ENCODE measurements at places on chromosomes 5 and 9. TPM values are rescaled to one million over a fixed set of nuclear protein-coding genes. Genes with fewer than 3 reads are reported as not detected.

GRCh38 chr5:93789173-93790067 lies 48.0 kb upstream of the POU5F2 start:
- no peaks in the 10 kb centered on the region for H3K4me1 ChIP-seq
- H3K36me3 ChIP-seq = no peaks in the 10 kb centered on the region
- H3K27me3 ChIP-seq = no peaks in the 10 kb centered on the region
- H3K27ac ChIP-seq = no peak overlapping the region
- no peak overlapping the region for H3K4me3 ChIP-seq
- DNase-seq = no peak

GRCh38 chr9:97425336-97425972 lies 13.6 kb downstream of the TDRD7 start:
- H3K4me1 ChIP-seq = no peaks in the 10 kb centered on the region
- no peak overlapping the region for H3K27ac ChIP-seq
- H3K4me3 ChIP-seq = no peak overlapping the region
- no peak for DNase-seq
- H3K27me3 ChIP-seq = no peaks in the 10 kb centered on the region

Gene UGT3A2
- total RNA-seq = not detected

GRCh38 chr5:124797665-124798087 lies 51.2 kb upstream of the ZNF608 start:
- no peaks in the 10 kb centered on the region for H3K36me3 ChIP-seq
- H3K4me3 ChIP-seq = no peak overlapping the region
- no peaks in the 10 kb centered on the region for H3K4me1 ChIP-seq
- no peak for DNase-seq

- H3K27me3 ChIP-seq = no peaks in the 10 kb centered on the region
- no peak overlapping the region for H3K4me3 ChIP-seq
- no peak overlapping the region for H3K27ac ChIP-seq
- DNase-seq = no peak
Observed at GRCh38 chr5:9108162-9108561, 437.7 kb downstream of the SEMA5A start.

GRCh38 chr5:53201746-53202145 lies 92.2 kb upstream of the MOCS2 start:
- DNase-seq = no peak
- H3K27me3 ChIP-seq = peaks cover 5% of the 10 kb centered on the region
- no peaks in the 10 kb centered on the region for H3K36me3 ChIP-seq
- H3K27ac ChIP-seq = no peak overlapping the region

Gene CTSV
- total RNA-seq = 0.24 TPM

DNA sequence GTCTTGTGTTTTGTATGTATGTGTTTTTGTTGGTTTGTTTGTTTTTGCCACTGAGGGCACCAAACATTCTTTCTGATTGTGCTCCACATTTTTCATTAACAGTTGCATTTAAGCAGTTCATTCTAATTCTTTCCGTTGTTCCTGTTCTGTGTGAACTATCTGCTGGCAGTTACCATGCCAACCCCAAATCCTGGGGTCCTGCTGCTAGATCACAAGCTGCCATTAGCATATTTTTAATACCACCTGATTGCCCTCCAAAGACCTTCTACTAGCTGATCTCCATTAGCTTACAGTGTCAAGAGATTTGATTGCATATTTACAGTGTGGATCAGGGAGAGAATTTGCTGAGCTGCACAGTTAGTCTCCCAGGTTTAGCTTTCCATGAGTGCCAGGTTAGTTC lies 40.6 kb upstream of the STARD4 start:
- no peak overlapping the region for H3K4me3 ChIP-seq
- peaks cover 2% of the 10 kb centered on the region for H3K27me3 ChIP-seq
- H3K27ac ChIP-seq = no peak overlapping the region
- DNase-seq = no peak
- peaks cover 4% of the 10 kb centered on the region for H3K36me3 ChIP-seq

DNA sequence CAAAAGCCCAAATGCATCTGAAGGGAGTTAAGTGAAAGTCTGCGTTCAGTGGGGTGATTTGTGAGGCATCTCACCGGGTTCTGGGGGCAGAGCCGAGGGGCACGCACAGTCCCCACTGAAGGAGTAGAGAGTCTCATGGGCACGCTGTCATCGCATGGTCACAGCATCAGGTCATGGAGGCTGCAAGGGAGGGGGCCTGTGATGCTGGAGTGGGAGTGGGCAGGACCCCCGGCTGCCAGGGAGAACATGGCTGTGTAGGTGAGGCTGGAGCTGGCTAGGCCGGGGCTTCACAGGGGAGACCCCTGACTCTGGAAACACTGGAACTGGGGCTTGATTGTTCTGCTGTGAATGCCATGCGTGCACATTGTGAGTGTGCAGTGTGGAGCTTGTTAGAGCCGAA lies 360.5 kb downstream of the IRX2 start:
- no peaks in the 10 kb centered on the region for H3K4me1 ChIP-seq
- H3K27me3 ChIP-seq = no peaks in the 10 kb centered on the region

- H3K27ac ChIP-seq = peak overlapping the region; percentile 29
- H3K4me1 ChIP-seq = no peaks in the 10 kb centered on the region
- DNase-seq = no peak
- no peaks in the 10 kb centered on the region for H3K36me3 ChIP-seq
Observed at GRCh38 chr5:10662083-10662482, 98.2 kb downstream of the ANKRD33B start.

DNA sequence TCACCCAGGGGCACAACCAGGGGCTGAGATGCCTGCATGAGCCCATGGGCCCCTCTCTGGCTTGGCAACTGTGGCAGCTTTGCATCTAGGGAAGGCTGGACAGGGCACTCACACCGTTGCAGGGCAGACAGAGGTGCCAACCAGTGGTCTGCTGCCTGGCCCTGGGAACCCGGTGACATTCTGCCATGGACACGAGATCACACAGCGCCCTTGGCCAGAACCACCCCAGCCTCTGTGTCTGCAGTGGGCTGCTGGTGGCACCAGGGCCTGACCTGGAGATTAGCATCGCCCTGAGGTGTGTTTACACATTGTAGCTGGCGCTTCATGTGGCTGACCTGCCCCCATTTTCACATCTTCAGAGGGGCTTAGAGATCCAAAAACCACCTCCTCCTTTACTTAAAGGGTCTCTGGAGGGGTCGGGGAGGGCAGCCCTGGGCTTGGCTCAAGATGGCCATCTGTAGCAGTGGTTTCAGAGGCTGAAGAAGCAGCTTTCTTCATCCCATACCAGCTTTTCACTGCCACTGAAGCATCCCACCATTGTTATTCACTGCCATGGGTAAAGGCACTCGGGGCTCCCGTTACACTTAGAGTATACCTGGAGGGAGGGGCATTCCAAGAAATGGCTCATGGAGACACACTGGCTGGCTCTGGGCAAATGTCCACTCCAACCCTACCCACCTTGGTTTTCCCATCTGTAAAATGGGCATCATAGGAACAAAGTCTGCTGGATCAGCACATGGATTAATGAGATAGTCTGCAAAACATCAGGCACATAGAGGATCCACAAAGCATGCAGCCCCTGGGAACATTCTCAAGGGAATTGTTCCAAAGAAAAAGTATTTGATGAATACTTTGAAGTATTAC lies 11.4 kb downstream of the DCANP1 start:
- no peak for DNase-seq
- no peak overlapping the region for H3K4me3 ChIP-seq
- H3K4me1 ChIP-seq = no peaks in the 10 kb centered on the region

- H3K27ac ChIP-seq = no peak overlapping the region
- H3K27me3 ChIP-seq = no peaks in the 10 kb centered on the region
- H3K4me3 ChIP-seq = no peak overlapping the region
- H3K4me1 ChIP-seq = peaks cover 30% of the 10 kb centered on the region
- peaks cover 41% of the 10 kb centered on the region for H3K36me3 ChIP-seq
- DNase-seq = no peak
Observed at GRCh38 chr9:93020151-93020550, 38.4 kb upstream of the SUSD3 start.

DNA sequence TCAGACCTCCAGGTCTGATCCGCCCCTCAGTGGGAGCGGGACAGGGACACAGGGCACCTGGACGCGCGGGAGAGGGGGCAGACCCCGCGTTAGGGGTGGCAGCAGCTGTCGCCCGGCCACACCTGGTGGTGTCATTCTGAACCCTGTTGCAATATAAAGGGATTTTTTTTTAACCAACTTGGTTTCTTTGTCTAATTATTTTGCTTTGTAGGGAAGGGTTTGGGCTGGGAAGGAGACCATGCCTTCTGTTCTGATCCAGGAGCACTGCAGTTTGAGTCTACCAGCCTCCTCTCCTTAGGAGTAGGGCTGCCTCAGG lies 10.9 kb upstream of the ASS1 start:
- H3K27me3 ChIP-seq = peaks cover 24% of the 10 kb centered on the region
- no peak overlapping the region for H3K4me3 ChIP-seq
- no peak for DNase-seq
- H3K4me1 ChIP-seq = no peaks in the 10 kb centered on the region
- no peak overlapping the region for H3K27ac ChIP-seq

GRCh38 chr5:154793599-154794524 lies 38.7 kb downstream of the LARP1 start:
- H3K4me1 ChIP-seq = peaks cover 12% of the 10 kb centered on the region
- H3K36me3 ChIP-seq = peaks cover 48% of the 10 kb centered on the region
- H3K4me3 ChIP-seq = no peak overlapping the region
- H3K27me3 ChIP-seq = no peaks in the 10 kb centered on the region

Gene PCA3
- total RNA-seq = not detected

DNA sequence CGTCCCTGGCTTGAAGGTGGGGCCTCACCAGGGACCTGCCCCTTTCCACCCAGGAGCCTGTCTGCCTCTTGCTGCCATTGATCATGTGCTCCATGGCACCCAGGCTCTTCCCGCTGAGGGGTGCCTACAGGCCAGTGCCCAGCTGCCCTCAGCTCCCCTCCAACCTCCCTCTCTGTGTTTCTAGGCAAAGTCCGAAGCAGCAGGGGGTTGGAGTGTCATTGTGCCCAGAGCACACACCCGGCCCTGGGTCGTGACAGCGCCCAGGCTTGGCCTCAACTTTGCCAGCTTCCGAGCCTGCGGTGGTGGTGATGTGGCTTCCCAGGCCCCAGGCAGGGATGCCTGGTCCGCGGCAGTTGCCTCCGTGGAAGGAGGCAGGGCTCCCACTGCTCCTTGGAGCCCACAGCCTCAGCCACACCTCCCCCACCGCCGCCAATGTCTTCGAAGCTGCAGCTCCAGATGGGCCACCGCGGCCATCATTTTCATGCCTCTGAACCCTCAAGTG lies 52.4 kb downstream of the GTF3C4 start:
- no peak overlapping the region for H3K27ac ChIP-seq
- no peak for DNase-seq
- no peaks in the 10 kb centered on the region for H3K4me1 ChIP-seq
- H3K27me3 ChIP-seq = peaks cover 22% of the 10 kb centered on the region
- no peaks in the 10 kb centered on the region for H3K36me3 ChIP-seq
- no peak overlapping the region for H3K4me3 ChIP-seq

Gene GLRX
- total RNA-seq = 17.2 TPM

DNA sequence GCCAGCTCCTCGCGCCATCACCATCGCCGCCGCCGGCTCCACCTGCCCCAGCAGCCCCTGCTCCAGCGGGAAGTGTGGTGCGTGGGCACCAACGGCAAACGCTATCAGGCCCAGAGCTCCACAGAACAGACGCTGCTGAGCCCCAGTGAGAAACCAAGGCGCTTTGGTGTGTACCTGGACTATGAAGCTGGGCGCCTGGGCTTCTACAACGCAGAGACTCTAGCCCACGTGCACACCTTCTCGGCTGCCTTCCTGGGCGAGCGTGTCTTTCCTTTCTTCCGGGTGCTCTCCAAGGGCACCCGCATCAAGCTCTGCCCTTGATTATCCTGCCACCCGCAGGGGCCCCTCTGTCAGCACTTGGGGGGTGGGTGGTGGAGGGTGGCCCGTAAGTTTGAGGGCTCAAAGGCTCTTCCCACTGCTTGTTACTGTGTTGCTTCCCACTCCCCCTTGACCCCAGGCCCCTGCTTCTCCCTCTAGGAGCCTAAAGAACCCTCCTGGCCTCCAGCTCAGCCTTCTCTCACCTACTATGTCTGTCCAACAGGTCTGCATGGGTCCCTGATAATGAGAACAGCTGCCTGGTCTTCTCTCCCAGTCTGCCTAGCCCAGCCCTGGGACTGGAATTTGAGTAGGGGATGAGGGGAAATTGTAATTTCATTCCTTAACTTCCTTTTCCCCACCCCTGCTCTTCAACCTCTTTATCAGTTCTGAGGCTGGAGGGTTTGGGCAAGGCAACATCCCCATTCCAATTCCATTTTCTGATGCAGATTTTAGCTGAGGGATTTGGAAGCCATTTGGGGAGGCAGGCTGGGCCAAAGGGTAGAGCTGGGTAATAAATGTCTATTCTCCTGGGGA lies 9.0 kb downstream of the RACK1 start:
- peak overlapping the region; percentile 61 for H3K27ac ChIP-seq
- no peak overlapping the region for H3K4me3 ChIP-seq
- no peak for DNase-seq
- no peaks in the 10 kb centered on the region for H3K27me3 ChIP-seq

DNA sequence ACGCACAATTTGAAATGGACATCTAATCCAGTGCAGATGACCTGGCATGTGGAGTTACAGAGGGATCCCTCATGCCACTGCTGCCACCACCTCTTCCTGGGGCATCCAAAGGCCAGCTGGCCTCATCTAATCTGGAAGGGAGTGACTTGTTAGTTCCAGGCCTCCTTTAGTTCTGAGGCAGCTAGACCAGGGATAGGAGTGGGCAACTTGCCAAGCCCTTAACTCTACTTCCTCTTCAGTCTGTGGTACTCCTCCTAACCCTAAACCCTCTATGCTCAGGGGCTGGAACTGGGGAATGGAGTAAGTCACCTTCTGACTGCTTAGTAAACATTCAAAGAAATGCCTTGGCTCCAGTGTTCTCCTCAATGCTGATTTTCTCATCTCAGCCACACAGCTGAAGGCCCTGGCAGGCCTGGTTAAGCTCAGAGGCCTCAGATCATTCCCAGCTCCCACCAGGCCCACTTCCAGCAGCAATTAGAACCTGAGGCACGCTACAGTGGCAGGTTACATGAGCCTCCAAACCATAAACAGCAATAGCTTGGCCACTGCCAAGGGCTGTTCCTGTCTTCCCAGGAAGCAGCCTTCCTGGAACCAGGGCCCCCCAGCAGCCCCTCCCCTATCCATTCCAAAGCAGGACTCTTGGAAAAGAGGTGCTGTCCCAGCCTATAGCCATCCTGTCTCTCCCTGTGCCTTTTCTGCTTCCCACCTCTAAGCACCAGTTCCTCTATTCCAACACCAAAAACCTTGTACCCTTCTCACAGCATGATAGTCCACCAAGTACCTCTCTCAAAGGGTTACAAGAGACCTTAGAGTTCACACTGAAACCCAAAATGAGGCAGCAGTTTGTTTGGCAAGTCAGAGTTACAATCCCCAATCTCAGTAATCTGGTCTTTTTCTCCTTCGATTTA lies 2.0 kb downstream of the EIF4EBP3 start:
- H3K36me3 ChIP-seq = peaks cover 40% of the 10 kb centered on the region
- peak overlapping the region; percentile 79 for H3K27ac ChIP-seq
- H3K27me3 ChIP-seq = no peaks in the 10 kb centered on the region
- H3K4me1 ChIP-seq = peaks cover 66% of the 10 kb centered on the region
- H3K4me3 ChIP-seq = peak overlapping the region; percentile 51

DNA sequence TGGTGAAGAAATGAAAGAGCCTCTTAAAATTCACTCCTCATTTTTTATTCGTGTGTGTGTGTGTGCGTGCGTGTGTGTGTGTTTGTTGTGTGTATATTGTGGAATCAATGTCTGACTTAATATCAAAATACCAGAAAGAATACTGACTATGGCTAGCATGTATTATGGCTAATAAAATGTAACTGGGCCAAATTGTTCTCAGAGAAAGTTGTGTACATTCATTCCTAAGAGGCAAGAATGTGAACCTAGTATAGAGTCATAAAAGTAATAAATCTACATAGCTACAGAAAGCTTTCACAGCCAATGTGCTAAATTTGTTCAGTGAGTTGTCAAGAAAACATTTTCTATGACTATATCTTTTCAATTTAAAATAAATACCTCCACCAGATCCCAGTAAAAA lies 211.5 kb downstream of the EBF1 start:
- no peak overlapping the region for H3K4me3 ChIP-seq
- DNase-seq = no peak
- H3K27me3 ChIP-seq = peaks cover 8% of the 10 kb centered on the region
- no peak overlapping the region for H3K27ac ChIP-seq
- no peaks in the 10 kb centered on the region for H3K36me3 ChIP-seq

Data from activated T-helper 1 cell treated with anti-CD3 and anti-CD28 coated beads, Interleukin-12 subunit alpha, Interleukin-12 subunit beta, Interleukin-2, Interleukin-4 antibody, amounts not matched to agents 30 ng/mL and 10 ng/mL and 1 ng/mL, durations not matched to agents 14 hours and 24 hours and 36 hours (primary cell).